ENCODE measurements at places on chromosomes 2 and 18.

DNA sequence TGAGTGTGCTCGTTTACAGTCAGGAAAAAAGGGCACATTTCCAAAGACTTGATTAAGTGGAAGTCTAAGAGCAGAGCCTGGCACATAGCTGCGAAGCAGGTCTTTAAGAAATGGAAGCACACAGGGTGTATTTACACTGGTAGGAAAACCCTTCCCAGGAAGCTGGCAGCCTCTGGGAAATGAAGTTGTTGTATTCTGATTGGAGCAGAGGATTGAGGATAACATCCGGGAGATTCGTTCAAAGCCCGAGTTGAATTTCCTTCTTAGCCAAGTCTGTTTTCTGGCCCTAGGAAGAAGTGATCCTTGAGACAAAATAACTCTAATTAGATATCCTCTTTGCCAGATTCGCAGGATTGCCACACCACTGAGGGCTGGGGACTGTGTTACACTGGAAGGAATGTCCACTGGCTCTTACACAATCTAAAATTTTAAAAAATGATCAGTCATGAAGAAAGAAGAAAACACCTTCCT, 75.9 kb downstream of the ITGB1BP1 start:
- DNase-seq, result no peak

DNA sequence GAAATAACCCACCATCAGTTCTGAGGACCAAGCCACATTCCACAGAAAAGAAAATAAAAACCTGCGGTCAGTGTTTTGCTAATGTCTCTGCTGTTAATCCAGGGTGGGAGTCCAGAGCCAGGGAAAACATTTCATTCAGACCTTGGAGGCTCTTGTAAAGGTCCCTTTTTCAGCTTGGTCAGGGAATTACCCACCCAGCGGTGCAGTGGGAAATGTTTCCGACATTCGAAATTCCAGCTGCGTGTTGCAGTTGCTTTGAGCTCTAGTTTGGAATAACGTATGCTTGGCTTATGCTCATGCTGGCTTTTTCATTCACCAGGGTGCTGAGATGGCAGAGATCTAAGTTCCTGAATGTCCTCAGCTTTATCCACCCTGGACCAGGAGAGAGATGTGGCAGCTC, 219.1 kb downstream of the TRIB2 start:
- no peak for DNase-seq

DNA sequence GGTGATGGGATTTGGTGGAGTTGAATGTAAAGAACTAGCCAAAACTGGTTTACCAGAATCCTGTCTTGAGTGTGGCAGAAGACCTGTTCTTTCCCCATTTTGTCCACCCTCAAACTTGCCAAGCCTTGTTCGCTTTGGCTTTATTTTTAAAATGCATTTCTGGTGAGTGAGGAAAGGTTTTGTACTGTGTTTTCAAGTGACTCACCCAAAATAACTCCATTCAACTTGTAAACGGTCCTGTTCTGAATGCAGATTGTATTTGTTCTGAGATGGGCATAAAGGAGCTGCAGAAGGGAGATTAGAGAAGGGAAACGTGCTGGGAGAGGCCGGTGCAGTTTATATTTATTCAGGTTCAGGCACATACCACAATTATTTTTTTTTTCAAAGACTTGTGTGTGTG, 5.3 kb upstream of the ITPRID2 start:
- no peak for DNase-seq

GRCh38 chr2:20479835-20480234, 33.0 kb downstream of the RHOB start:
- DNase-seq, result no peak

- no peak for DNase-seq
Observed at GRCh38 chr18:32674491-32674890, 98.3 kb downstream of the KLHL14 start.
